ENCODE measurements at places on chromosomes 11 and 22. TPM values are rescaled to one million over a fixed set of nuclear protein-coding genes. Genes with fewer than 3 reads are reported as not detected.

APOL6 gene
- total RNA-seq = 2.1 TPM

PHOX2A gene
- not detected for total RNA-seq

OR2AG2 gene
- total RNA-seq = not detected

TSSK2 gene
- not detected for total RNA-seq

ADM2 gene
- total RNA-seq = 0.64 TPM

GDPD4 gene
- not detected for total RNA-seq

BLID gene
- total RNA-seq = not detected

MYO7A gene
- total RNA-seq = 1.2 TPM

SLC22A8 gene
- not detected for total RNA-seq
